CD4-positive, alpha-beta T cell treated with Interferon alpha-2 for 1 hour (primary cell): ENCODE measurements at places on chromosomes 12 and 14.

DNA sequence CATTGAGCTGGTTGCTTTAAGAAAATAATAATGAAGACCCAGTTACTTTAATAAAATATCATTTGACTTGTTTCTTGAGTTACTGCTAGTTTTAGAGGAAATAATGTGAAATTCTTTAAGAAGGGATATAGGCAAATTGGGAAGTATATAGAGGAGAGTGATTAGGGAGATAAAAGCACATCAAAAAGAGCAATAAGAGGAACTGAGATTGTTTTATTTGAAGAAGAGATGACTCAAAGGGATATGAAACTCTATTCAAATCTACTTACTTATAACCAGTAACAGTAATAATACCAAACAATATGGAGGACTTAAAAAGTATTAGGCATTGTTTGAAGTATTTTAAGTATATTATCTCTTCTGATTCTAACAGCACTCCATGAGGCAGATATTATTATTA is 37.1 kb downstream of the LRRK2 start:
- no peak for DNase-seq

GRCh38 chr12:25054076-25054782 is 105.3 kb upstream of the BCAT1 start:
- no peak for DNase-seq

DNA sequence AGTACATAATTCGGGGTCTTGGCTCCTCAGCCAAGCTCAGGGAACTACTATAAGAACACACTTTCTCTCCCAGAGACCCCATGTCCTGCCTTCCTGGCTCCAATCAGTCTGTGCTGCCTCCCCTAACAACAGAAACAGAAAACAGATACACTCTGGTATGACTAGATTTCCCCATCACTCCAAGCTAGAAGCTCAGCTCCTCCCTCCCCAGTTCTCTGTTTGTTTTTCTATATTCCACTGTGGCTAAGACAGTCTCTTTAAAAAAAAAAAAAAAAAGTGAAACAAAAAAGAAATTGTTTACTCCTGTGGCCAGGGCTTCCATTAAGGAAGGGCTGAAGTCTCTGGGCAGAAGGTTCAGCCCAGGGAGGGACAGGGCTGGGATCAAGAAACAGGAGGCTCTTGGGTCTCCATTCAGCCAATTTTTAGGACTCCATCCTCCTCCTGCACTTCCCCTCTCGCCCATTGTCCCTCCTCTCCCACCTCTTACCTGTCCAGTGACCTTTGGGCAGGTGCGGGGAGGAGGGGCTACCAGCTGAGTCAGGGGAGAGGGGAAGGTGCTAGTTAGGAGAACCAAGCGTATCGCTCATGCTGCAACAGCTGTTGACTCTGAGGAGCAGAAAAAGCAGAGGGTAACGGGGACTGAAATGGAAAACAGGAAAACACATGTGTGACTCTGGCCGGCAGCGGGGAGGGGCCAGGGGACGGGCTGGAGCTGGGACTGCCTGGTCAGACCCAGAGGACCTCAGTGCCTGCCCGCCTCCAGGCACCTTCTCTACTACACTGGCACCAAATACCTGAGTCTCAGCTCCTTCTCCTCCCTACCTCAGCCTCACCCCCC is 4.1 kb upstream of the SLC7A7 start:
- DNase-seq: no peak

DNA sequence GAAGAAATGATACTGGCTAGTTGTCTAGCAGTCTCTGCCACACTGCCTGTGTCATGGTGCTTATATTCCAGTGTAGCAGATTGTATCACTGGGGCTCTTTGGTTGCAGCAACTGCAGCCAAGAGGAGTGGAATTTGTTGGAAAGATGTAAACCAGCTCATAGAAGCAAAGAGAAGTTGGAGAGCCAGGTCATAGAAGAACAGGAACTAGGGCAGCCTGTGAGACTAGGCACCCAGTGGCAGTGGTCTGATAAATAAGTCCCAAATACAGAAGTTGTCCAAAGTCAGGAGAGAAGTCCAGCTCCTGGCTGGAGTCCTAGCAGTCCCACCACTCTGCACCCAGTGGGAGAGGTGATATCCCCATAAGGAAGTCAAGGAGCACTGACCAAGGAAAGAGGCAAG is 172.5 kb upstream of the ARID2 start:
- peak; percentile 12 for DNase-seq

DNA sequence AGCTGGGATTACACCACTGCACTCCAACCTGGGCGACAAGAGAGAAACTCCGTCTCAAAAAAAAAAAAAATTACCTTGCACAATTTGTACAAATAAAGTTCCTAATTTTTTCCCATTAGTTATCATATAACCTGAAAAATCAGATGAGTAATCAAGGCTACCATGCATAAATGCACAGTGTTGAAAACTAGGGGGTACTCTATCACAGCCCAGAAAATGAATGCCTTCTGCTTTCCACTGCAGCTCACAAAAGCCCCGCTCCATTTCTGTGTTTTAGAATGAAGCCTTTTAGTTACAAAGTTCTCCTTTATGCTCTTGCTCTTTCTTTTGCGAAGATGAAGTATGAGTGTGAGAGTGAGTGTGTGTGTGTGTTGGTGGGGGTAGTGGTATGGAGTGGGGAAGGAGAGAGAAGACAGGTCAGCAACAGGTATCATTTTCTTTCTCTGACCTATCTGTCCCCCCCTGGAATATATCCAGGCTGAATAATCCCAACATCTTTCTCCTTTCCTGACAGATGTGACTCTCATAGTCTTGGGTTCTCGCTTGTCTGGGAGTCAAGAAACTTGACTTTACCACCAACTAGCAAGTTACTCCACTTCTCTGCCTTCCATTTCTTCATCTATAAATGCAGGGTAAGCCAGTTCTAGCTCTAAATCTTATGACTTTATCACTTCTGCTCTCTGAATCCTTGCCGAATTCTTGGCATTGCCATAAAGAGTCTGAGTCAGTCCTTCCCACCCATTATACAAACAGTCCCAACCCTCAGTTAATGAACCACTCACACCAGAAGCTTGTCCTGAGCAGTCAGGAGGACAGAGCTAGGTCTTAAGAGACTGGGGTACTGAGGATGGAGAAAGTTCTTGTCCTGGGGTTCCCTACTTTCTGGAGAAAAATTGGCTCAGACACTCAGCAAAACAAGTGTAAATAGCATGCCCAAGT is 16.1 kb downstream of the BIN2 start:
- DNase-seq: no peak

DNA sequence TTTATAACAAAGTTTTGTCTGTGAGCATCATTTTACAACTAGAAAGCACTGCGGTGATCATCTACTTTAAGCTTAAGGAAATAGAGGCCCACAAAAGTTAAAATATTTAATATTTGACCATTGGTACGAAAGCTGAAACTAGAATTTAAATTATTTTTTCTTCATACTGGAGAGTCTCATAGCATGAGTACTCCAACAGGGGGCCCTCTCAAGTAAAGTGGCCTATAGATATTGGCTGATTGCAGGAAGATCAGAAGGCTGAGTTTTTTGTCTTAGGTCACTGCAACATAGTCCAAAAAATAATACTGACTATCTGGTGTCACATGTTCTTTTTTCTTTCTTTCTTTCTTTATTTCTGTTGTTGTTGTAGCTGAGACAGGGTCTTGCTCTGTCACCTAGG is 75.3 kb upstream of the ZDHHC17 start:
- DNase-seq: peak; percentile 10

DNA sequence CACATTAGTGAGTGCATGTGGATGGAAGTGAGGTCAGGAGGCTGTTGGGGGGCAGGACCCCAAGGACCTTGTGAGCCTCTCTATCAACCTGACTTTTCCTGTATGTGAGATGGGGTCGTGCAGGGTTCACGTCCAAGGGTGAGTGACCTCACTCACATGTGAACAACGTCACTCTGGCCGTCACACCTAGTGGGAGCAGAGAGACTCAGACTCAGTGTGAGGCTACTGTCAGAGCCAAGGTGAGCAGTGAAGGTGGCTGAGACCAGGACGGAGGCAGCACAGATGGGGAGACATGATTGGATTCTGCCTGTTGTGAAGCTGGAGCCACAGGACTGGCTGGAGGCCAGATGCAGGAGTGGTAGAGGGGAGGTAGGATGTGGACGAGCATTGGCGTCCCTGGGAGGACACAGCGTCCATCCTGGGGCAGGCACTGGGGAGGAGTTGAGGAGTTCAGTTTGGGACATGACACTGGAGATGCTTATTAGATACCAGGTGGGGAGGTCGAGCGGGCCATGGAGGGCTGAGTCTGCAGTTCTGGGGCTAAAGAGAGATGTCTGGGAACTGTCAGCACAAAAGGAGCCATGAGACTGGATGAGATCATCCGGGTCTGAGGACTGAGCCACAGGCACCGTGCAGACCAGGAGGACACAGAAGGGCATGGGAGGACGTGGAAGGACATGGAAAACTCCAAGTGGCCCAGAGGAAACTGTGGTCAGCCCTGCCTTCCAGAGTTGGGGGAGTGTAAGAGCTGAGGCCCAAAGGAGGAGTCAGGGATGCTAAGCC is 92.8 kb downstream of the LGMN start:
- DNase-seq: peak; percentile 31

- peak; percentile 25 for DNase-seq
Observed at GRCh38 chr12:89469361-89469760, 55.2 kb downstream of the GALNT4 start.

- no peak for DNase-seq
Observed at GRCh38 chr14:39957987-39958386, 525.8 kb upstream of the FBXO33 start.
